ENCODE measurements at places on chromosomes 6 and 20.

- no peak for DNase-seq
These were observed 120.0 kb upstream of the AGPAT4 start for GRCh38 chr6:161393839-161394364.

- DNase-seq: no peak
These were observed 29.2 kb upstream of the SMOC2 start for GRCh38 chr6:168411793-168412192.

DNA sequence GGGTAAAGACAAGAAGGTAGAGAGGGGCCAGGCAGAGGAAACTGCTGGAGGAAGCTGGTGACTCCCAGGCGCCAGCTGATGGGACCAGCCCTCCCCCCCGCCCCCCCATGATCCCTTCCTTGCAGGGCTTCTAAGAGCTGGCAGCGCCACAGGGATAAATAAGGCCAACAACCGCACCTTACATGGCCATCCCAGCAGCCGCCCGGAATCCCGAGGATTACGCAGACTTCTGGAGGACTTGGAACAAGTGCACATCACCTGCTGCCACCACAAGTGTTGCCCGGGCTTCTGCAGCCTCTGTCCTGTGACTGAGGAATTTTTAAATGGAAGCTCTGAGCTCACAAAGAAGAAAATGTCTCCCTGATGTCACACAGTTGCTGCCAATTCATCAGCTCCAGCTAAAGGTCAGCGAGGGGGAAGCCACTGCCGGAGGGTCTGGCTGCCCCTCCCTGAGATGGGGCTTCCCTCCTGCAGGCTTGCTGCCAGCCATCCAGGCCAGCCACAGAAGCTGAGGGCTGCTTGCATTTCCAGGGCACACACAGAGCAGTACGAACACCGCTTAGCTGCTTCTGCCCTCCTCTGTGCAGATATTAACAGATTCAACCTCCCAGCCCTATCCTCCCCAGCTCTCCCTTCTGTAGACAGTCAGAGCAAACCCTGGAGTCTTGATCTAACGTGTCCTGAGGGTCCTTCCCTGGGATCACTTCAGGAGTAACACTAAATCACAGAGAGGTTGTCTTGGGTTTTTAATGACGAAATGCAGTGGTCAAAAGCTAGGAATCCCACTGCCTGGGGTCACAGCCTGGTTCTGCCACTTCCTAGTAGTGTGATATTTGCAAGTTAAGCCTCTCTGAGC lies 38.6 kb upstream of the PIM1 start:
- DNase-seq: no peak

DNA sequence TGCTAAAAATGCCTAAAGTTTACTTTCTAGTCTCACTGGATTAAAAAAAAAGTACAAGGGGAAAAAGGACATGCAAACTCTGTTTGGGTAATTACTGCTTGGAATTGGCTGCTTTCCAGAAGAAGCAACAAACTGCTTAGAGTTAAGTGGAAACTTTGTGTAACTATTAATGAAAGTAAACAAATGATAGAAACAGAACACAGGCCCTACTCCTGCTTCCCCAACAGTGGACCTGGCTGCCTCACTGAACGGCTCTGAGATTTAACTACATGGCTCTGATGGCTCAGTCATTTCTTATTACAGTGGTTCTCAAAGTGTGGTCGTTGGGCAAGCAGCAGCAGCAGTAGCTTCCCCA lies 108.5 kb downstream of the MAN1A1 start:
- DNase-seq: no peak

- DNase-seq: peak; percentile 89
These were observed at the start of gene PPP1R18 for GRCh38 chr6:30686009-30686907. Gene PPP1R18, minus strand, starts transcription at chr6:30686645. Its CDS starts 627 bp downstream, at chr6:30686018.

GRCh38 chr6:122400121-122400450 lies 634 bp downstream of the HSF2 start:
- peak; percentile 71 for DNase-seq

- DNase-seq: peak; percentile 51
These were observed 2.7 kb upstream of the MEI4 start for GRCh38 chr6:77650098-77650663.

GRCh38 chr6:118494091-118494490 lies 54.0 kb upstream of the PLN start:
- DNase-seq: no peak

DNA sequence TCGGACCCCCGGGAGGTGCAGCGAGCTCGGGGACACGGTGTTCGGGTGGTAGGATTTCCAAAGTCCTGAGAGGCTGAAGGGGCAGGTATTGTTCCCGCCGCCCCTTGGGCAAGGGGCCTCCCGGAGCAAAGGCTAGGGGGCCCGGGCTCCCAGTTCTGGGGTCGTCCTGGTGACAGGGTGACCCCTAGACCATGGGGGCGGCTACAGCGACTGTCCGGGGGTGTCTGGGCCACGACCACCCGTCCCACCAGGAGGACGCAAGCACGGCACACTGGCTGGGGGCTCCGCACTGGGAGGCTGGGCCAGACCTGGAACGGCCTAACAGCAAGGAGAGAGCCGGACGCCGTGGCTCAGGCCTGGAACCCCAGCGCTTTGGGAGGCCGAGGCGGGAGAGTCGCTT lies 55.6 kb downstream of the PRR18 start:
- DNase-seq: no peak

- DNase-seq: peak; percentile 60
These were observed 804 bp downstream of the C6orf141 start for GRCh38 chr6:49551078-49551865.

GRCh38 chr6:71527886-71528285 lies 239.3 kb downstream of the OGFRL1 start:
- DNase-seq: no peak

DNA sequence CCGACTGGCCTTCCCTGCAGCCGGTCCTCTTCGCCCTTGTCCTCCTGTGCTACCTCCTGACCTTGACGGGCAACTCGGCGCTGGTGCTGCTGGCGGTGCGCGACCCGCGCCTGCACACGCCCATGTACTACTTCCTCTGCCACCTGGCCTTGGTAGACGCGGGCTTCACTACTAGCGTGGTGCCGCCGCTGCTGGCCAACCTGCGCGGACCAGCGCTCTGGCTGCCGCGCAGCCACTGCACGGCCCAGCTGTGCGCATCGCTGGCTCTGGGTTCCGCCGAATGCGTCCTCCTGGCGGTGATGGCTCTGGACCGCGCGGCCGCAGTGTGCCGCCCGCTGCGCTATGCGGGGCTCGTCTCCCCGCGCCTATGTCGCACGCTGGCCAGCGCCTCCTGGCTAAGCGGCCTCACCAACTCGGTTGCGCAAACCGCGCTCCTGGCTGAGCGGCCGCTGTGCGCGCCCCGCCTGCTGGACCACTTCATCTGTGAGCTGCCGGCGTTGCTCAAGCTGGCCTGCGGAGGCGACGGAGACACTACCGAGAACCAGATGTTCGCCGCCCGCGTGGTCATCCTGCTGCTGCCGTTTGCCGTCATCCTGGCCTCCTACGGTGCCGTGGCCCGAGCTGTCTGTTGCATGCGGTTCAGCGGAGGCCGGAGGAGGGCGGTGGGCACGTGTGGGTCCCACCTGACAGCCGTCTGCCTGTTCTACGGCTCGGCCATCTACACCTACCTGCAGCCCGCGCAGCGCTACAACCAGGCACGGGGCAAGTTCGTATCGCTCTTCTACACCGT lies 6.1 kb downstream of the UBD start:
- DNase-seq: peak; percentile 62

DNA sequence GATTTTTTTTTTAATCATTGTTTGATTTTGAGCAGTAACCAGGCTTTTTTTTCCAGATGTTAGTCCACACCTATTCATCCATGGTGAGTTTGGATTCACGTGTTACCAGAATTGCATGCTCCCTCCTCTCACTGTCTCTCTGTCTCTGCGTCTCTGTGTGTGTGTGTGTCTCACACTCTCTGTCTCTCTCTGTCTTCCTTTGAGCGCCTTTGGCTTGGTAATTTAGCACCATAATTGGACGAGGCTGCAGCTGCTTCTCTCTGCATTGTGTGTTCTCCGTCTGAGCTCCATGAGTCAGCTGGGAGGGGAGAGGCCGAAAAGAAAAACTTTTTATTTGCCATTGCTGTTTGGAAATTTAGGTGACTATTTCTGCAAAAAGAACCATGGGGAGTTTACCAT lies 3.4 kb downstream of the TFAP2B start:
- no peak for DNase-seq

All from activated CD8-positive, alpha-beta memory T cell treated with anti-CD3 and anti-CD28 coated beads, Interleukin-2, amount 50 U/mL, for 48 hours (primary cell).